Inflammatory macrophage treated with lipopolysaccharide for 1 hour (primary cell): ENCODE measurements at places on chromosomes 2 and 18.

- DNase-seq: peak; percentile 82
Observed at GRCh38 chr2:112699984-112700667, 20.7 kb upstream of the NT5DC4 start.

DNA sequence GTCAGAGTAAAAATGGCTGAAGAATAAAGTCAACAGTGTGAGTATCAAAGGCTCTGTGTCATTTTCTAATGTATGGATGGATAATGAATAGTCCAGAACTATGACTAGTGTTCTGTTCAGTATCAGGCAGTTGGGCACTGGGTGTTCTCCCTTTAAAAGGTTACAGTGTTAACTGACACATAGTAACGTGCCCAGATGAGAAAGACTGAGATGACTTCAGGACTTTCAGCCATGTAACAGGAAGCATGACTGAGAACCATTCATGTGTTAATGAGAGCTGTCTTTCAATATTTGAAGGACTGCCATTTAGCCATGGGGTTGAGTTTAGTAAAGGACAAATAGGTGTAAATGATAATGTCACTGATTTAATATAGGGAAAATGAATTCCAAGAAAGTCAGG, 187.1 kb downstream of the GULP1 start:
- no peak for DNase-seq

- DNase-seq: no peak
Observed at GRCh38 chr18:77167251-77167650, 34.7 kb upstream of the MBP start.

GRCh38 chr2:55107436-55107835, 57.2 kb upstream of the RTN4 start:
- DNase-seq: no peak

- DNase-seq: no peak
Observed at GRCh38 chr2:7356909-7357584, 439.8 kb downstream of the RNF144A start.

DNA sequence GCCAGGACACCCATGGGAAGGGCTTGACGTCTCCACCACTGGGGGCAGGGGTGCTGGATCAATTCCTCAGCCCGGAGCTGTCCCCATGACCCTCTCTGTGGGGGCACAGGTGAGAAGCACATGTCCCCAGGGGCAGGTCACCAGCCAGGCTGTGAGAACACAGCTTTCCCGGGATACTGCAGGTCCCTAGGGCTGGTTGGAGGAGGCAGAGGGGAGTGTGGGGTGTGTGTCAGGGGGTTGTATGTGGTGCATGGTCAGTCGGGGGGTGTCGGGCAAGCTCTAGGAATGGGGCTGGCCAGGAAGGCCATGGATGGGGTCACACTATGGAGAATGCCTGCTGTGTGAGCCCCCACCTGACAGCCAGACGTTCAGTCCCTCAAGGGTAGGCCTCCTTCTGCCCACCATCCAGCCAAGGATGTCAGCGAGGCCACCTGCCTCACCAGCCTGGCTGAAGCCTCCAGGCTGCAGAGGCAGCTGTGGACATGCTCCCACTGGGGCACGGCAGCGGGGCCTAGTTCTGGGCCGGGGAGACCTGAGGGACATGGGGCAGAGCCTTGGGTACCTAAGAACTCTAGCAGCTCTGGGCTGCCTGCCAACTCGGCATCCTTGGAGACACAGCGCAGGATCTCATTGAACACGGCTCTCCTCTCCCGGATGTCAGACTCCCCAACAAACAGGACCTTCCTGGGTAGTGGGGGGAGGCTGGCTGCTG, 10.3 kb downstream of the HS1BP3 start:
- no peak for DNase-seq

GRCh38 chr18:22176420-22177326, 7.3 kb downstream of the GATA6 start:
- no peak for DNase-seq

- no peak for DNase-seq
Observed at GRCh38 chr2:218223046-218223445, 6.1 kb downstream of the ARPC2 start.

DNA sequence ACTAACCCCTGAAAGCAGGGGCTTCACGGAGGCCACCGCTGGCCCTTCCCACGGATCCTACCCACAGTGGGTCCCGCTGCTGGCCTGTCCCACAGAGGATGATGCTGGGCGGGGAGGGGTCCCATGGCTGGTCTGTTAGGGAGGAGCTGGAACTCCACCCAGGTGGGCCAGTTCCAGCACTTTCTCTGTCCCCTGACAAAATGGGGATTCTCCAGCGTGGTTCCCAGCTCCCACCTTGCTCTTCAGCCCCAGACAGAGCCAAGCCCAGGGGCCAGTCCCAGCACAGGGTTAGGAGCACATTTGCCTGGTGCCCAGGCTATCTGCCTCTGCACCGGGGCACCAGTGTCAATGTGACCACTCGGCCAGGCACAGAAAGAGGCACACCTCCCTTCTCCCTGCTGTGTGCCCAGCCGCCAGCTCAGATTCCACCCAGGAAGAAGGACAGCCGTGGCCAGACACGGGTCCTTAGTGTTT, 50.0 kb downstream of the ANKMY1 start:
- DNase-seq: no peak
